ENCODE measurements at places on chromosomes 16 and 17.

DNA sequence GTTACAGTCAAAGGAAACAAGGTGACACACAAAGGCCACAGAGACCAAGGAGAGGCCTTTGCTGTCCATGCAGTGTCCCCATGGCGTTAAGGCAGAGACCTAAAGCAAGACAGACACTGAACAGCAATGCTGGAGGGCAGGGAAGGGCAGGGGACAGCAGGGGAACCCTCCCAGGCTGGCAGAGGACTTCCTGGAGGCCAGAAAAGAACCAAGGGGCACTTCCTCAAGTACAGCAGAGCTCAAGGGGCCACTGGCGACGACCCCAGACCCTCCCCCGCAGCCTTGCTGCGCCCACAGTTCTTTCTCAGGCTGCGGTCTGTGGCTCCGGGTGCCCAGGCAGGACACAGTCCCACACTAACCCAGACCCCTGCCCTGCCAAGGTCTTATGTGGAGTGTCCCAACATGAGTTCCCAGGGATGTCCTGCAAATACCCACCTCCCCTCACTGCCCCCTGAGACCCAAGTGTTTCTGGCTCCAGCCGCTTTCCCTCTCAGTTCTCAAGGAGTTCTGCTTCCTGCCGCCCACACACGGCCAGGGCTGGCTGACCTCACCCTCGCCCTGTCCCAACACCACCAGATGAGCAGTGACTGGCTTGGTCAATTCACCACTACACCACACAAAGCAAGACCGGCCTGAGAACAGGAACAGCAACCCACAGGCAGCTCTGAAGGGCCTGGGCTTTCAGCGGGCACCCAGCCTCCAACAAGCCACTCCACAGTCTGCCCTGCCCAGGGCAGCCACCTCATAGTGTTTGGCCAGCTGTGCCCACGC is 4.2 kb downstream of the CLCN7 start:
- DNase-seq: no peak

- no peak for DNase-seq
Measured at GRCh38 chr17:21297597-21297996, 13.1 kb downstream of the MAP2K3 start.

DNA sequence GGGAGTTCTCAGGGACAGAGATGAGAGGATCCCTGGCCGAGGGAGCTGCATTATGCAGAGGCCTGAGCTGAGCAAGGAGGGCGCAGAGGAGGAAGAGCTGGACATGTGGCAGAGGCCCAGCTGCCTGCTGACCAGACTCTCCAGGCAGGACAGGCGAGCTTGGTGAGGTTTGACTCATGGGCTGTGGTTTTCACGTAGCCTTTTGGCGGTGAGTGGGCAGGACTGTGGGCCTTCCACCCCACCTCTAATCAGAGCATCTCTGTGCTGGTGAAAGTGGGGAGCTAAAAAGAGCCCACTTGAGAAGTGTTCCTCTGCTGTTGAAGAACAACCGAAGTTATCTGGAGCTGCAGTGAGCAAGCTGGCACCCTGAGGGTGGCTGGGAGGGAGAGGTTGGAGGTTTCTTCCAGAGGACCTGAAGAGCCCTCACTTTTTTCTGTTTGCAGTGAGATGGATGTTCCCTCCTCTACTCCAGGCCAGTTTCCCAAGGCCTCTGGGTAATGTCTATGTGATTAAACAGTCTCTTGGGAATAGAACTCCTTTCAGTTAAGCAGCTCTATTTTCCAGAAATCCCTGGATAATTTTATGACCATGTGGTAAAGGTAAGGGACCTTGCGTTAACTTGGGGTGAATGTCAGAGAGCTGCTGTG is 11.9 kb downstream of the EPN2 start:
- DNase-seq: no peak

DNA sequence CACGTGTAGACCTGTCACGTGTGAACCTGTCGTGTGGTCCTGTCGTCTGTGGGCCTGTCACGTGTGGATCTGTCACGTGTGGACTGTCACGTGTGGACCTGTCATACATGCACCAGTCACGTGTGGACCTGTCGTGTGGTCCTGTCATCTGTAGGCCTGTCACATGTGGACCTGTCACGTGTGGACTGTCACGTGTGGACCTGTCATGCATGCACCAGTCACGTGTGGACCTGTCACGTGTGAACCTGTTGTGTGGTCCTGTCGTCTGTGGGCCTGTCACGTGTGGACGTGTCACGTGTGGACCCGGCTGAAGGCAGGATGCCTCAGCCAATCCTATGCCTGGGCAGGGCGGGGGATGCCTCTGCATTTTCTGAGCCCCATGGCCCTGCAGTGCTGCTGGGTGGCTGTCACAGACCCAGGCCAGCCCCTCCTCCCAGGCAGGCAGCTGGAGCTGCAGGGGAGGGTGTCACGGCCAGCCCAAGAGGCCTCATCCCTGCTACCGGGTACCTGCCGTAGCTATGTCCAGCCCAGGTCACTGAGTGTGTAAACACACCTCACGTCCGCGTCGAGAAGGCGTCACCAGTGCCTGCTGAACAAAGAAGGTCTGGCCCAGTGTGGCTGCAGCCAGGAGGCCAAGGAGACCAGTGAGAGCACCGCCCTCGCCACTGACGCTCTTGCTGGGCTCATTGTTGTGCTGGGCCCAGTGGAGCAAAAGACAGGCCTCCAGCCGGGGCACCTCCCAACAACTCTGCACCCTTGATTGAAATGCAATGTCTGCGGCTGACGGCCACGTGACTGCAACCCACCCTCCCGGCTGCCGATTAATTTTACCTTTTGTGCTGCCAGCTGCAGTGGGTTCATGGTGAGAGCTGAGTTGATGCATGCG is 18.6 kb upstream of the ACSF3 start:
- DNase-seq: no peak

DNA sequence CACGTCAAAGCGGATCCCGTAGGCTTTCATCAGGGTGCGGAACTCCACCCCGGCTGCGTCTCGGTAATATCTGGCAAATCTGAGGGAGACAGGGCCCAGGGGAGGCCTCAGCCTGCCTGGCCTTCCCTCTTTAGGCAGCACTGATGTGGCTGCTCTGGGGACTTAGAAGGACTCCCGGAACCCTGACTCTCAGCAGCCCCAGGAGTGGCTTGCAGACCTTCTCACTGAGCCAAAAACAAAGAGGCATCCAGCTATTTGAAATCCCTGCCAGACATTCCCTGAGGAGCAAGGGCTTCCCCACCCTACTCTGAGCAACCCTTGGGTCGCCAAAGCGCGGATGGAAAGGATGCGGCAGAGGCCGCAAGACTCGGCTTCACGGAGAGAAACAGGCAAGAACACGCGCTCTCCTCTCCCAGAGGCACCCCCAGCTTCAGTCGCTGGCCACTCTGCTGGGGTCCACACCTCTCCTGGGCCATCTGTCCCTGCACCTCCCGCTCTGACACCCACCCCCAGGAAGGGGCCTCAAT is 7.9 kb downstream of the P2RX5 start:
- DNase-seq: no peak

DNA sequence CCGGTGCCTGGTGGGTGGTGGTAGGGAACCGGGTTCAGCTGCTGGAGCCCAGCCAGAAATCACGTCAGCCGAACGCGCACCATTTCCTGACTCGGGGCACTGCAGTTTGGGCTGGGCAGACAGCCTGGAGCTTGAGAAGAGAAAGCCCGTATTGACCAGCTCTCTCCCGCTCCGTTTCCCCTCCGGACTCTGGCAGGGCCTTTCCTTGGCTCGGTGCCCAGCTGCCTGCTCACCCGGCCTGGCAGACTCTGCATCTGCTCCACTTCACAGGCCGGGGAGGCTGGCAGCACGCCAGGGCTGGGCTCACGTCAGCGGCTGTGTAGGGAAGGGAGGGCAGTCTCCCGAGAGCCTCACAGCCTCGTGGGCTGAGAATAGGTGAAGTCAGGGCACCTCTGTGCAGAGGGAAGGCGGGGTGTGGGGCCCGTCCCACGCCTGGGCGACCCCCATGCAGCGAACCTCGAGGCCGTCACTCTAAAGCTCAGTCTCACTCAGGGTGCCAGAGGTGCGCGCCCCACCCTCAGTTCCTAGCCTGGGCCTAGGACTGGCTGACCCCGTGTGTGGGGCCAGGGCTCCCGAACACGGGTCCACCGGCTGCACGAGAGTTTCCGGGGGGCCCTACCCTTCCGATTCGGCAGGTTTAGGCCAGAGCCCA is 59.1 kb downstream of the OR1D5 start:
- DNase-seq: peak; percentile 98

DNA sequence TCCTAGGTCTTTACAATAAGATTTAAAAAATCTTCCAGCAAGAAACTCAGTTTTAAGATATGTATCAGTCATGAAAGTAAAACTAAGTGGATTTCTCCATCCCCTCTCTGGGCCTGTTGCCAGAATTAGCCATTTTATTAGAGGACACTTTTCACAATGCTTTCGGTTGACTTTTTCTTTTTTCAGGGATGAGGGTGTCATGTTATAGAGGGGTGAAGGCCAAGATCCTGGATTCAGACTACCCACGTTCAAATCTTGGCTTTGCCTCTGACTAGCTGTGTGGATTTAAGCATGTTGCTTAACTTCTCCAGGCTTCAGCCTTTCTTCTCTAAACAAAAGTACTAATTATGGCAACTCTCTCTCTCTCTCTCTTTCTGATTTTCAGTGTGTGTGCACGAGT is 111.7 kb upstream of the COX10 start:
- DNase-seq: no peak

DNA sequence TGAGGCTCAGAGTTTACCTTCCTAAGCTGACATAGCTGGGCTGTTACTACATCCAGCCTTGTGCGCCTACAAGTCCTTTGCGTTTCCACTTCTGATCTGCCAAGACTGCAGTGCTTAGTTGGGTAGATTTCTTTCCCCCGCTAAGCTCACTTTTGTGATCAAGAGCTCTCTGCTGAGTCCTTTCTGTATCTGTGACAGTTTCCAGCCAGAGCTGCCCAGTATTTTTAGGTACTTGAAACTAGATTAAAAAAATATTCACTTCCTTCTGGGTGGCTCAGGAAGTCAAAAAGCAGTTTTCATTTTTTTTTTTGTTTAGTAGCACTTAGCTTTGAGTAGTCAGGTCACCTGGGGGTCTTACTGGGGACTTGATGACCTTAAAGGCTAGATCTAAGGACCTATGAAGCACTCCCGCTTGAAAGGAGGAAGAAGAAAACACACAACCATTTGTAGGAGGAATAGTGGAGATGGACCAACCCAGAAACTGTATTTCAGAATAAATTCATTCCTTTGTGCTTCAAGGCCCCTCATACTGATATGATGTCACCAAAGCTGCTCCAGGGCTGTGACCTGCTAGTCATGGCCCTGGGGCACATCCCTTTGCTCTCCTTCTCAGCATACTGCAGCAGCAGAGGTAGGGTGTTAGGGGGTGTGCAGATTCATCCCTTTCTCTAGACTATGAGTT is 75.6 kb upstream of the HNF1B start:
- no peak for DNase-seq

Measured in A549 (cell line).